ENCODE measurements at places on chromosomes 11 and 22. TPM values are rescaled to one million over a fixed set of nuclear protein-coding genes. Genes with fewer than 3 reads are reported as not detected.
A peak's percentile ranks its signal among the peaks of the same experiment; 100 is the strongest.

DNA sequence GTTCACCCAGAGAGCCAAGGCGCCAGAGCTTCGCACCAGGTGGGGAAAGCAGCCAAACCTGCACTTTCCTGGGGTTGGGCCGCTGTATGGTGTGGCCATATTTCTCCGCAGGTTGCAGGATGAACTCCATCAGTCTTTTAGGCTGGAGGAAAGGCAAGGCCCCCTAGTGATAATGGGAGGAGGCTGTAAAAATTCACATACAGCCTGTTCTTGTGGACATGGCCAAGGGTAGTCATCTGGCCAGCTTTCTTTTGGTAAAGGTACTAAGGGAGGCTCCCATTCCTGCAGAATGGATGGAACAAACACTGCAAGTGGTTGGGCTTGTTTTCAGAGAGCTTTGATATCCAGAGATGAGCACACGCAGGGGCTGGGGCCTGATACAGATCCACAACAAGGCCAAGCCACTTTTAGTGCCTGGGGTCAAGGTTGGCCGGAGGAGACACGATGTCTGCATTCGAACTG, 29.6 kb downstream of the C22orf31 start:
- DNase-seq = no peak

DNA sequence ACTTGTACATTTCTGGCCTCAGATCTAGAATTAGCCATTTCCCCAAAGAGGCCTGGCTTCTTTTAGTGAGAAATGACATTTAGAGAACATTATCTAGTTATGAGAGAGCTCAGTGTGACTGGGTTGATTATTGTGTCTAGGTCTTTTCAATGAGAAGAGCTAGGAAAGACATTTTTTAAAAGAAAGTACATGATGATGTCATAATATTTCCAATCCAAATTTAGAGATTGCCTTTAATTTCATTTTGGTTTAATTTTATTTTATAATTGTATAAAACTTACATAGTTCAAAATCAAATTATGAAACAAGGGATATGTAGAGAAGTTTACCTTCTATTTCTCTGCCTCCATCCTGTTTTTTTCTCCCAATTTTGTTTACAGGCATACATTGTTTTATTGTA, 354.9 kb downstream of the TMEM135 start:
- DNase-seq = no peak

DNA sequence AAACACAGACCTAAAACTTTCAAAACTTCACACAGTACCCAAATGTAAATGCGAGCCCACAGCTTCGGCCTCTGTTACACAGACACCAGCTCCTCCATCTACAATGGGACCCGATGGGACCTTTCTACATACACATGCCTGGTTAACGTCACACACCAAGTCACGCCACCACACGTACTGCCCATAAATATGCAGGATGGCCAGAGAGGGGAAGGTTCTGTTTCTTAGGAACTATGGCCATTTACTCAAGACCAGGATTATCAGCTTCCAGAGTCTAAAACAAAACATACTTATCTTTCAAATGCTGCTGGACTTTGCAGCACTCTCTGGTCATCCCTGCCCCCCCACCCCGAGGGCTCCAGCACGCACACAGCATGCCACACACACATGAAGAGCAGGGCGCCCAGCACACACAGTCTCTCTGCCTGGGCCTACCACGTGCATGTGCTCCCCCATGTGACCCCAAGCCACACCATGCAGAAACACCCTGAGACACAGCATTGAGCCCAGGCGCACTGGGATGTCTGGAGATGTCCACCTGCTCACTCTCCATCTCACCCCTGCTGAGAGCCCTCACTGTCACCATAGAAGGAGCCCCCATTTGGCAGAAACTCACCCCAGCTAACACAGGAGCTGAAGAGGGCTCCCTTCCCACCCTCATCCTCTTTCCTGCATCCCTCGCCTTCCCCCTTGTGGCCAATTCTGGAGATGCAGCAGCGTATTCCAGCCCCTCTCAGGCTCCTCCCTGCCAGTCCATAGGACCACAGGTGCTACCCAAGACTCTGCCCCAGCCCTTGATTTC, 61.8 kb downstream of the SLC22A12 start:
- DNase-seq = peak; percentile 65

DNA sequence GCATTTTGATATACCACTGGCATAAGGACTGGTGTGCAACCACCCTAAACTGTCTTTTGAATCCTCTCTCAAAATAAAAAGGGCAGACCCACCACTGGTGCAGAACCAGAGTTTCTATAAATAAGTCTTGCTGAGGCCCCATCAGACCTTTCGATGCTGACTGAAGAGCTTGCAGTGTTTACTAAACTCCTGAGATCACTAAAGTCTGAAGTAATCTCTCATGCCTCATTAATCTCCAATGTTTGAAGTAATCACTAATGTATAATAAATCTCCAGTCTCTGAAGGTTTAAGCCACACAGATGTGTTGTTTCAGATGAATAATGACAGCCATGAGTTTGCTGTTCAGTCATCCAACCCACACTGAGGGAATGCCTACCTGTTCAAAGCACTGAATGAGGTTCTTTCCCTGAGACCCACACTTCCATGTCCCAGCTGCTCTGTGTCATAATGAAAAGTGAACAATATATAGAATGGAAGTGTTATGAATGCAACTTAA, 50.6 kb upstream of the DEUP1 start:
- no peak for DNase-seq

GRCh38 chr22:46131151-46131587, 19.2 kb upstream of the PPARA start:
- no peak for DNase-seq

DNA sequence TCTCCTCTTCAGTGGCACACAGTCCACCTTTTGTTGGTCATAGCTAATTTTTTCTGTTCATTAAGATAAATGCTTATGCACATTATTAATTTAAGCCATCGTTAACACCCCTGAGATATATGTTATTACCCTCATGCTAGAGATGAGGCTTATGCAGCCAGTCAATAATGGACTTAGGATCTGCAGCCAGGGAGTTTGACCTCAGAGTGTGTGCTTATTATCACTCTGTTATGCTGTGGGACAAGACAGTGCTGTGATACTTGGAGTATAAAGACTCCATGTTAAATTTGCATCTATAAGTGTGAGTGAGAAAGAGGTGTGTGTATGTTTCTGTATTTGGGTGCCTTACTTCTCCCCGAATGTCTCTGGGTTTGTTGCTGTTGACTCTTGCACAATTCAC, 969.3 kb downstream of the OPCML start:
- DNase-seq = no peak

DNA sequence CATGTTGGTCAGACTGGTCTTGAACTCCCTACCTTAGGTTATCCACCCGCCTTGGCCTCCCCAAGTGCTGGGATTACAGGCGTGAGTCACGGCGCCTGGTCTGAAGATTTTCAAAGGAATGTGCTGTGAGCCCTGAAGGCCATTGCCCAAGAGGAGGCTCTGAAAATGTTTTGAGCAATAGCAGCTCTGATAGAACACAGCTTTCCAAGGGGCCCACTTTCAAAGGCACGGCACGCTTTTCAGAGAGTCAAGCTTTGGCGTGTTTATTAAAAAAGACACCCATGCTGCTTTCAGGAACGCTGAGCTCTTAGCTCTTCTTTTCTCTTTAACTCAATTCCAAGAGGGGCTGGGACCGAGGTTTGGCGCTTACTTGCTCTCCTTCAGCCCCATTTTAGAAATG, 73.8 kb upstream of the CDON start:
- no peak for DNase-seq

- DNase-seq = peak; percentile 79
These were observed 1.8 kb downstream of the ADSL start for GRCh38 chr22:40348025-40348658.

- no peak for DNase-seq
These were observed 18.8 kb upstream of the PRR5 start for GRCh38 chr22:44683237-44683636.

GRCh38 chr11:133123366-133123765, 408.9 kb downstream of the OPCML start:
- no peak for DNase-seq

DNA sequence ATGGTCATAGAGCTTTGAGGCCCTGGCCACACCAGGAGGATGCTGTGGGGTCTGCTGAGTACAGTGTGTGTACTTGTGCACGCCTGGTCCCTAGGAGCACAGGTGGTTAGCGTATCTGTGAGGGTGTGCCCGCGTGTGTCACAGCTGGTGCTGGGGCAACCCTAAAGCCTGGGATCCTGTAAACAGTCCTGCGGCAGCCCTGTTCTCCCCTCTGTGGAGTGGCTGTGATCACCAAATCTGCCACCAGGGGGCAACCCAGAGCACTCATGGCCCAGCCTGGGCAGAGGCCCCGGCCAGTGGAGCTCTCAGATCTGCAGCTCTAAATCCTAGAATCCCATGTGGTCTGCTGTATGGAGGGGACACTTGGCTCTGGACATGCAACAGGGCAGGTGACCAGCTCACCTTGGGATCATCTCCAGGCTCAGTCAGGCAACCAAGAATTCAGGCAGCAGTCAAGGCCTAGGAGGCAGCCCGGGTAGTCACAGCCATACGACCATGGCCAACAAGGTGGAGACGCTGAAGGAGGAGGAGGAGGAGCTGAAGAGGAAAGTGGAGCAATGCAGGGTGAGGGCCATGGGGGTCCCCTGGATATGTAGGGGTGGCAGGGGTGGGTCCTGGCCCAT, 3.9 kb downstream of the SH3BP1 start:
- DNase-seq = peak; percentile 80

The ZNF215 gene
- total RNA-seq = 0.79 TPM

The API5 gene
- total RNA-seq = 49.3 TPM

The MB gene
- total RNA-seq = not detected

The POU2F3 gene
- not detected for total RNA-seq

The KCNC1 gene
- not detected for total RNA-seq

The OR2AG1 gene
- not detected for total RNA-seq
